Testis (tissue), 5 donors: ENCODE measurements at places on chromosomes 7 and 10.
A peak's percentile ranks its signal among the peaks of the same experiment; 100 is the strongest.

GRCh38 chr10:34966040-34966439 lies 124.1 kb downstream of the CUL2 start:
- no peak for DNase-seq

DNA sequence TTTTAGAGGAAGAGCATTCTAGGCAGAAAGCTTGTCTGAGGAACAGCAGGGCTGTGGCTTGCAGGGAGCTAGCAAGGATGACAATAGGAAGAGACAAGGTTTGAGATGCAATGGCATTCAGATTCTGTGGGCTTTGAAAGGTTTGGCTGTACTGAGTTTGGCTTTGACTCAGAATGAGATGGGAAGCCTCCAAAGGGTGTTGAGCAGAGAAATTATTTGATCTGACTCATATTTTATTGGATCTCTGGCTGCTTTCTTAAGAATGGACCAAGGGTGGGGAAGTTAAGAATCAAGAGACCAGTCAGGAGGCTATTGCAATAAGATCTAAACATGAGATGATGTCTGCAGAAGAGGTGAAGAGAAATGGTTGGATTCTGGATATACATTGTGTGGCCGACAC lies 273.2 kb downstream of the CDK14 start:
- DNase-seq, result no peak

- DNase-seq, result no peak
Measured at GRCh38 chr10:99605351-99605750, 14.9 kb downstream of the SLC25A28 start.

GRCh38 chr7:45146531-45147379 lies 10.8 kb upstream of the RAMP3 start:
- DNase-seq, result no peak

- DNase-seq, result no peak
Measured at GRCh38 chr10:100769481-100769880, 24.1 kb downstream of the PAX2 start.

GRCh38 chr10:108684431-108684830 lies 1238.9 kb downstream of the XPNPEP1 start:
- no peak for DNase-seq

- no peak for DNase-seq
Measured at GRCh38 chr7:27714831-27715444, 25.0 kb upstream of the TAX1BP1 start.

GRCh38 chr10:63438506-63439498 lies 27.0 kb downstream of the JMJD1C start:
- DNase-seq, result no peak

- DNase-seq, result no peak
Measured at GRCh38 chr10:17112566-17112965, 17.0 kb downstream of the CUBN start.

GRCh38 chr10:120794390-120794789 lies 56.8 kb upstream of the WDR11 start:
- peak; percentile 25 for DNase-seq

- no peak for DNase-seq
Measured at GRCh38 chr10:95865814-95866466, 41.8 kb upstream of the CC2D2B start.

GRCh38 chr7:22202141-22202540 lies 154.8 kb downstream of the RAPGEF5 start:
- peak; percentile 35 for DNase-seq

DNA sequence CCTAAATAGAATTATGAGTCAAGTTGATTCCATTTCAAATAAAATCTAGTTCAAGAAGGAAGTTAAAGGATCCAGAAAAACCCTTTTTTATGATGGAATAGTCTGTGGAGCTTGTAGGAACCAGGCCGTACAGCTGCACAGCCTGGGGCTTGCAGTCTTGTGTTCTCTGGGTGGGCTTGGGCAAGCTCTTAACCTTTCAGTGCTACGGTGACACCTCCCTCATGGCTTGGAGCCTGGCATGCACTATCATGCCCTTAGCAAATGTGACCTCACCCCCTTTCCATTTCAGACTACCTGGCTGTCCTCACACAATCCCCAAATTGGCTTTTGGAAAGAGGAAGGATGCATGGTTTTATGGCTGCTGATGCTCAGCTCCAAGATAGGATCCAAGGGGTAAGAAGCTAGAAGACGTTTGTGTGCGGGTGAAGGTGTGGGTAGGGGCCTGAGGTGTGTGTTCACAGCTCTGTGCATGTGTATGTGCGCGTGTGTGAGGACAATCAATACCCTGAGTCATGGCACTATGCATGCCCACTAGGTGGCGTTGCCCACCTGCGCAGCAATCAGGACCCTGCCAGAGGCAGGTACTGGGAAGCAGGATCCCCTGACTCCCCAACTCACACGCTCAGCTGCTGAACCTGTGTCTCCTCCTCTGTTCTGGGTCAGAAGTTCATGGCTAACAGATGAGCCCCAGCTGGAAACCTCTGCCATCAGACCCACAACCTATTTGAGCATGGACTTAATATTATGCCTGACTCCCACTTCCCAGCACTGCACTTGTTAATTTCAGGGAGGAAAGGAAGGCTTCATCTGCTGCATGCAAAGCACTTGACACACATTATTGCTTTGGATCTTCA lies 113.4 kb downstream of the PTPN20 start:
- DNase-seq, result peak; percentile 75

- DNase-seq, result no peak
Measured at GRCh38 chr7:24715171-24715570, 42.1 kb downstream of the GSDME start.

- no peak for DNase-seq
Measured at GRCh38 chr10:20494474-20494873, 402.6 kb downstream of the NEBL start.

GRCh38 chr7:140649556-140650205 lies 9.1 kb upstream of the DENND2A start:
- no peak for DNase-seq

DNA sequence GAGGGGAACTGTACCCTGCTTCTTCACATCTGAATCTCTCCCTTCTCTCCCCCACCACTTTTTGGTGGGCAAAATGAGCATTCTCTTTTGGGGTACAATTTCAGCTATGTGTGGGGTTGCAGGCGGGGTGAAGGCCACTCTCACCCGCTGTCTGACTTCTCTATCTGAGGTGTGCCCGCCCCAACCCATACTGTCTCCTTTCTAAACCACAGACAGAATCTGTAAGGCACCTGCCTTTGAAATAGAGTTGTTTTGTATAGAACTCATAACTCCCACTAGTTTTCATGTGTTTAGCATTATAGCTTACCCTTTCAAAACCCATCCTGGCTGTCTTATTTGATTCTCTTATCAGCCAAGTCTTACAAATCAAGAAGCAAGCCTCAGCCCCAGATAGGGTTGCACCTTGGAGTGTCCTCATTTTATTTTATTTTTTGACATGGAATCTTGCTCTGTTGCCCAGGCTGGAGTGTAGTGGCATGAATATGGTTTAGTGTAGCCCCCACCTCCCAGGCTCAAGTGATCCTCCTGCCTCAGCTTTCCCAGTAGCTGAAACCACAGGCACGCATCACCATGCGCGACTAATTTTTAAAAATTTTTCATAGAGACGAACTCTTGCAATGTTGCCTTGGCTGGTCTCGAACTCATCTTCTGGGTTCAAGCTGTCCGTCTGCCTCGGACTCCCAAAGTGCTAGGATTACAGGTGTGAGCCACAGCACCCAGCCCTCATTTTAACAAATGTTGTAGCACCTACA lies 11.9 kb downstream of the TSPAN14 start:
- no peak for DNase-seq

DNA sequence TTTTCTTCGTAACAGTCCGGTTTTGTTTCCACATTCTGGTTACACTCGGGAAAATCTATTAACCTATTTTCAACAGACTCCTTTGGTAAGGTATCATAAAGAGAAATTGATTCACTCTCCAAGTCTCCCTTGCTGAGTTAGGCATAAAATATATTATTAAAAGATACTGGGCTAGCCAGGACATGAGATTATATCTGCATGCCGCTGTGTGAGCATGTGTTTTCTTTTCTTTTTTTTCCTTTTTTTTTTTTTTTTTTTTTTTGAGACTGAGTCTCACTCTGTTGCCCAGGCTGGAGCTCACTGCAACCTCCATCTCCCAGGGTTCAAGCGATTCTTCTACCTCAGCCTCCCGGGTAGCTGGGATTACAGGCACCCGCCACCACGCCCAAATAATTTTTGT lies 23.0 kb upstream of the SFMBT2 start:
- DNase-seq, result no peak

GRCh38 chr10:121152033-121152432 lies 300.9 kb downstream of the WDR11 start:
- no peak for DNase-seq

GRCh38 chr7:102834466-102834865 lies 78.3 kb upstream of the LRRC17 start:
- DNase-seq, result no peak

DNA sequence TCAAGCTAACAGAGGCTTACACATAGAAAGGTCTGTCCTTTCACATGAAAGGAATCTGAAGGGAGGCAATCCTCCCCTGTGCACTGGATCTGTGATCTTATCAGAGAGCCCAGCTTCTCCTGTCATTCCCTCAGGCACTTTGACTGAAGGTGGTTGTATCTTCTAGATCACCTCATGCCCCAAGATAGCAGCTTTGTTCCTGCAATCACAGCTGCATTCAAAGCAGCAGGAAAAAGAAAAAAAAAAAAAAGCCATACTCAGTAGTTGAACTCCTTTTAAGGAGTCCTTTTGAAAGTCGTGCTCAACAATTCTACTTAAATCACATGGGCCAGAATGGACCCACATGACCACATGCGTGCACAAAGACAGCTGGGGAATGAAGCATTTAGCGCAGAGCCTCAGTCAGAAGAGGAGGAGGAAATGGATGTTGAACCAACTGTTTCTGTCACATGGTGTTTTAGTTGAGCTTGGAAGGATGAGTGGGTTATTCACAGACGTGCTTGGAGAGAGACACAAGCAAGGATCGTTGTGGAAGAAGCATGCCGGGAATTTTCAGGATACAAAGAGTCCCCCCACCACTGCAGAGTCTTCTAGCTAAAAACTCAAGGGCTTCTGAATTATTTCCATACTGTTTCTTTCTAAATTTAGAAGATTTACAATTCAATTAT lies 13.0 kb upstream of the PFKP start:
- no peak for DNase-seq

DNA sequence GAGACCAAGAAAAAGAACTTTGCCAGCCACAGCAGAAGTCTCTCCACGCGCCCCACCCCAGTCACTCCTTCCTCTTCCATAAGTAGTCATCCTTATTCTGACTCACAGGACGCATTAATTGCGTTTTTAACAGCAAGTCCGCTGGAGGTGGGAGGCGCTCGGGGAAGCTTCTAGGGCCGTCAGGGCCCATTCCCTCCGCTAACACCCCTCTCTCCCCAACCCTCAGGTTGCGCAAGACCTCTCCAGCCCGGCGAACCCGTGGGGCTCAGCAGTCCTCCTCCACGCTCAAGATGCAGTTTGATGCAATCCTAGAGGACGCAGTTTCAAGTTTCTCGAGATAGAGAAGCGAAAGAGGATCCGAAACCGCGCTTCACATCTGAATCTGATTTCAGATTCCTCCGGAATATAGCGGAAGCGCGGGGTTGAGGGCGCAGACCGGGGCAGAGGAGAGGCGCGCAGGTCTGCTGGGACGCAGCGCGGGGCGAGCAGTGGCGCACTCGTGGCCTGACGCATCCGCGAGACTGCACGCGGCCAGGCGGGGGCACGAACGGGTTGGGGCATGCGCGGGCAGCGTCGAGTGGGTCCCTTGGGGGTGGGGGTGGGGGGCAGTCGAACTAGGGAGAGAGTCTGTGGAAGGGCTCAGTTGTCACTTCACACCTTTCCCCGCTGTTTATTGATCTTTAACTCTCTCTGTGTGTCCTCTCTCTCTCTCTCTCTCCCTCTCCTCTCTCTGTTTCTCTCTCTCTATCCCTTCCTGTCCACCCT lies 37.8 kb upstream of the PSAP start:
- peak; percentile 83 for DNase-seq

- DNase-seq, result no peak
Measured at GRCh38 chr10:81109200-81109752, 571.6 kb downstream of the SH2D4B start.

- DNase-seq, result no peak
Measured at GRCh38 chr10:117439243-117439912, 64.1 kb upstream of the PDZD8 start.

GRCh38 chr7:115864082-115864481 lies 166.5 kb downstream of the TFEC start:
- DNase-seq, result no peak

- no peak for DNase-seq
Measured at GRCh38 chr7:137778511-137778910, 68.3 kb downstream of the DGKI start.

DNA sequence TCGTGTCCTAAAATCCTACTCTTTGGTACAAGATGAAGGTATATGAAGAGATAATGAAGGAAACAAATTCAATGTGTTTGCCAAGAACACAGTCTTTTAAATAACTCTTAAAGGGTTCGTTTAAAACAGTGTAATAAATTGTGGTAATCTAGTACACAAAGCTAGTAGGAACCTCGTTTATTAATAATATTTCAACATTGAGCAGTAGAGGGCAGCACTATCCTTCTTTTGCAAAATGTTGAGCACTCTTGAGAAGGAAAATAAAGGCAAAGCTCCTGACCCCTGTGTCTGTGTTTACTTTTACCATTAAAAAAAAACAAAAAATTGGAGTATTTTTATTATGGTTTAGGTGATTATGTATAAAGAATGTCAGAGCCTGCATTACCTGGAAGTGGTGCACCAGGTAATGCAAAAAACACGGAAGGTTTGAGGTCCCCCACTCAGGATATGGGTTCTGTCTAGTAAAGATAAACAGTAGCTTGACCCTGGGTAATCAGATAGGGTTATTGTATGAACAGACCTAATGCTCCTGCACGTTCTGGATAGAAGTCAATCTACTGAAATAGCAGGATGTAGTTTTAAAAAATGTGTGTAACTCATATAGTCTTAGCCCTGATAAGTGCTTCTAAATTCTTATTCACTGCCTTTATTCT lies 5.7 kb upstream of the GOT1 start:
- DNase-seq, result no peak

DNA sequence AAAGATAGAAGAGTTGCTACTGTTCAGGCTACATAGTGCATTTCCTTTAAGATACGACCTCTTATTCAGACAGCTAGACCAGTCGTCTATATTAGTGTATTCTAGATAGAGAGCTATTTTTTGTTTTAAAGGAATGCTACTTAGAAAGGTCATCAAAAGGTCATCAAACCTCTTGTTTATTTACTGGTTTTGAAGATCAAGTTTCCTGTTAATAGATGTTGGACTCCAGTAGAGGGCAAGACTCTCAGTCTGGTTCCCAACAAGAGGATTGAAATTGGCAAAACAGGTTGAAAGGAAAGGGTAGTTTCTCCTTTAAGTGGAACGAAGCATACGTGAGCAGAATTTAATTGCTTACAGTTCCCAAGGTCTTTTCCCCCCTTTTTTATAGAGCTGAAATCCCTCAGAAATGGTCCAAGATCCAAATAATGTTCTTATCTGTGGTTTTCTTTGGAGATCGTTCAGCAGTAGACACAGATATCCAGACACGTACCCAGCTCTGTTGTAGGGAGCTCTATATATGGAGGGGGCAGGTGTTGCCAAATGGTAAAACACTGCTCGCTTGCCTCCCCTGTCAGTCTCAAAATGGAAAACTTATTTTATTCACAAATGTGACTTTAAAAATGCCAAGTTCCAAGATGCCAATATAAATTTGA lies 37.2 kb downstream of the BAMBI start:
- DNase-seq, result no peak

- DNase-seq, result peak; percentile 15
Measured at GRCh38 chr7:12152196-12152918, 58.7 kb upstream of the TMEM106B start.
